ENCODE measurements at places on chromosomes 2 and 18.

- DNase-seq = no peak
Observed at GRCh38 chr2:204176306-204176705, 239.7 kb downstream of the ICOS start.

- no peak for DNase-seq
Observed at GRCh38 chr2:184611361-184612085, 13.2 kb downstream of the ZNF804A start.

GRCh38 chr2:215771241-215771640 lies 242.1 kb downstream of the MREG start:
- DNase-seq = no peak

GRCh38 chr2:159468257-159468656 lies 148.1 kb downstream of the BAZ2B start:
- DNase-seq = no peak

DNA sequence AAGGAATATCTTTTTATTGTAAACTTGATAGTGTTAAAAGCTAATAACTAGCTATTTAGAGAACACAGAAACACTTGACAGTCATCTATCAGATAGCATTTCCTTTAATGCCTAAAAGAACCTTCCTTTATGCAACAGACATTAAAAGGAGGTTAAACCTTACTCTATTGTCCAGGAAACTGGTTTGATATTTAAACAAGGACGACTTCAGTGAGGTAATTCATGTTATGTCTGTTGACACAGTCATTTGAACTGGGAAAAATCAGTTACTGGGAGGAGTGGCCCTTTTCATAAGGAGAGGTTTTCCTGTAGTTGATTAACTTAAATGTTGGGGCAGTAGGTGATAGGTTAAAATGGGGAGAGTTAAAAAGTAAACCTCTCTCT lies 6.7 kb downstream of the TGIF1 start:
- no peak for DNase-seq

- no peak for DNase-seq
Observed at GRCh38 chr2:48344441-48344756, 185.6 kb upstream of the STON1 start.

DNA sequence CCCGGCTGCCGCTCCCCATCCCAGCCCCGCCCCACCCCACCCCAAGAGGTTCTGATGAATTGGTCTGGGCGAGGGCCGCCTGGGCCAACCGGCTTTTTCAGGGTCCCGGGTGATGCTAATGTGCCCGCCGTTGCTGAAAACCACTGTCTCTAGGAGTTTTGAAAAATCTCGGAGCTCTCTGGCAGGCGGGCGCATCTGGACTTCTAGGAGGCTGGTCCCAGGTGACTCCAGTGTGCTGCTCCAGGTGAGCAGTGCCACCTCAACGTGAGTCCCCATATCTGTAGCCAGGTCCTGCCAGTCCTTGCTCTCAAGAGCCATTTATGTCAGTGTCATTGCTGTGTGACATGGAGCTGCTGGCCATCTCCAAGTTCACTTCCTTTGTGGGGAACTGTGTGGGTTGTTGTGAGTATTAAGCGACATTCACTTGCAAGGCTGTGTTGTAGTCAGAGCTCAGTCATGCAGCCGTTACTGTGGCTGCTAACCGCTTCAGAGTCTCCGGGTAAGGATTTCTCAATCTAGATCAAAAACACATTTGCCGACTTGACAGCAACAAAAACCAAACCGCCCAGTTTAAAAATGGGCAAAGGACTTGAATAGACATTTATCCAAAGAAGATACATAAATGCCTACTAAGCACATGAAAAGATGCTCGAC lies at the start of gene RFX8:
TSS of gene RFX8 (minus strand) at position 382 of the 654 bp plus-strand sequence. CDS start 8,264 bp downstream, outside the sequence.
- no peak for DNase-seq

GRCh38 chr2:16584824-16585540 lies 80.7 kb downstream of the CYRIA start:
- no peak for DNase-seq

- peak; percentile 23 for DNase-seq
Observed at GRCh38 chr18:48605408-48605845, 66.6 kb downstream of the CTIF start.

DNA sequence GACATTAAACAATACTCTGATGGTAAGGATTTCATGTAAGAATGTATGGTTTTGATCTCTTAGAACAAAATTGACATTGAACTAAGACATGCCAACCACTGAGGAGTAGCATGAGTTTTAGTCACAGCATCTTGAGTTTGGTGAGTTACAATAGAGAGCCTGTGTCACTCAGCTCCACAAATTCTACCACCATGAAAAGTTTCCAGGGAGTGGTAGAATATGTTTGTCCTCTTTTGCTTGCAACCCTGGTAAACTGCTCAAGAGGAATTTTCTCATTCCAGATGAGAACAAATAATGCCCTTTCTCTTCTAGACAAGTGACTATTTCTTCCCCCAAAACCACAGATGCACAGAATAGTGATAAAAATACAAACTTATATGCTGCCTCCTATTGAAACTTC lies 502.0 kb upstream of the VRK2 start:
- DNase-seq = no peak

- no peak for DNase-seq
Observed at GRCh38 chr2:19709553-19709952, 192.2 kb downstream of the TTC32 start.

DNA sequence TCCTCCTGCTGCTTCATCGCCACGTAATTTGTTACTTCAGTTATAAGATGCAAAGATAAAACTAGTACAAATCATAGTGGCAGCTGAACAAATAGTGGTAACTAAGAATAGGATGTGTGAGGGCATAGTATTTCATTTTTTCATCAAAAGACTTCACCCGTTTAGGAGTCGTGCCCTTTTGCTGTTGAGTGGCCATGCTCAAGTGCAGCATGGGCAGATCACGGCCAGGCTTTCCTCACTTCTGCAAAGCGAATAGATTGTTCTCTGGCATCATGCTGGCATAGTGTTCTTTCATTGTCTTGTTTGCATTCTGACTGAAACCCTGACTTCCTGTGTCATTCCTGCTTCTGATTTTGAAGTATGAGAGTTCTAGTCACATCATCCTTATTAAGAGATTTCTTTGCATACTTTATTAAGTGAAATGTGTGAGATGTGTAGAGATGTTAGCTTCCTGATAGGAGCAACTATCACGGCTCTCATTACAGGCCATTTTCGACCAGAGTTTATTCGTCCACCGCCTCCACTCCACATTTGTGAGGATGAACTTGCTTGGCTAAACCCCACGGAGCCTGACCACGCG lies 11.8 kb downstream of the CNOT11 start:
- DNase-seq = no peak

GRCh38 chr2:10079870-10080535 lies at the start of gene CYS1:
Gene CYS1 (minus strand): TSS chr2:10080411. CDS start chr2:10080223, 188 bp downstream.
- DNase-seq = no peak

GRCh38 chr2:204585930-204586329 lies 40.7 kb downstream of the PARD3B start:
- DNase-seq = no peak

DNA sequence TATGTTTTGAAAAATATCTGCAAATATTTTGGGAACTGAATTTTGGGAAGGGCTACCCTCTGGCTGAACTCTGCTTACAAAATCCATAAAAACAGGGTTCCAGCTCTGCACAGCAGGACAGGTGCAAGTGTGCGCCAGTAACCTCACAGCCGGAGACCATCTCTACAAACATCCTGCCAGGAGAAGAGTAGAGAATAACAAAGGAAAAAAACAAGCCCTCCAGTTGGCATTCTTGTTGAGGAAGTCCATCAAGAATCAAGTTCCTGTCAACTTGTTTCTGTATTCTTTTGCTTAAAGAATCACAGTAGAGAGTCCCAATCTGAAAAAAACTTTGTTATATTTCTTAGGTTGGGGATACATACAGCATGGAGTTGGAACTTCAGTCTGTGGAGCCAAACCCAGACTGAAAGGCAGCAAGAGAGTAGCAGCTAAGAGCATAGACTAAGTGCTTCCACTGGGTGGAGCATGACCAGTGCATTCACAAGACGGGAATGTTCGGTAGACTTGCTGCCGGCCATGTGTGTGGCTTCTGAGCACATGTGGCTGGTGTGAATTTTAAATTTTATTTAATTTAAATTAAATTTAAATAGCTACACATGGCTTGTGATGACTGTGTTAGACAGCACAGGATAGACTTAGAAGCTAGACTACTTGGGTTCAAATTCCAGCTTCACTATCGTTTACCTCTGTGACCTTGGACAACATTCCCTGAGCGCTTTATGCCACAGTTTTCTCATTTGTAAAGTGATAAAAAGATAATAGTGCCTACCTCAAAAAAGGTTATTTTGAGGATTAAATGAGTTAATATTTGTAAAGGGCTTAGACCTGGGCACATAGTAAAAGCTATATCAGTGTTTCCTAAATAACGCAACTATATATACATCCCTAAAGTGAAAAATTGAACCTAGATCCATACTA lies 41.9 kb downstream of the SPTBN1 start:
- DNase-seq = no peak

DNA sequence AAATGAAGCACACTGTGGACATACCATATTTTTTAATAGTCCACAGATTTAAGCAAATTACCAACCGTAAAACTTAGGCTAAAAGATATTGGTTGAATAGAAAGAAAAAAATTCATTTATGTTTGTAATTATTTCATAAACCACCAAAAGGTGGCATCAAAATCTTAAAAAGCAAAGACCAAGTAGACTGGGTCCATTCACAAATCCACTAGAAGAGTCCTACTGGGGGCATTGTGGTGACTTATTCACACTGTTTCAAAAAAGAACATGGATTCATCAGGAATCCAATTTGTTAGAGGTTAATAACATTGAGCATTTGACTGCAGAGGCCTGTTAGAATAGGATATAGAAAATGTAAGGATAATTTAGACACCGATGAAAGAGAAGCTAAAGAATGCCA lies 194.9 kb upstream of the KYNU start:
- DNase-seq = no peak

- DNase-seq = peak; percentile 19
Observed at GRCh38 chr2:33372940-33373553, 103.4 kb upstream of the RASGRP3 start.

Data from GM12878 (cell line).